Uterus (tissue), 4 donors: ENCODE measurements at places on chromosomes 2 and 18. TPM values are rescaled to one million over a fixed set of nuclear protein-coding genes. Genes with fewer than 3 reads are reported as not detected.

MPP4 gene
- 0.97 TPM for total RNA-seq

DNA sequence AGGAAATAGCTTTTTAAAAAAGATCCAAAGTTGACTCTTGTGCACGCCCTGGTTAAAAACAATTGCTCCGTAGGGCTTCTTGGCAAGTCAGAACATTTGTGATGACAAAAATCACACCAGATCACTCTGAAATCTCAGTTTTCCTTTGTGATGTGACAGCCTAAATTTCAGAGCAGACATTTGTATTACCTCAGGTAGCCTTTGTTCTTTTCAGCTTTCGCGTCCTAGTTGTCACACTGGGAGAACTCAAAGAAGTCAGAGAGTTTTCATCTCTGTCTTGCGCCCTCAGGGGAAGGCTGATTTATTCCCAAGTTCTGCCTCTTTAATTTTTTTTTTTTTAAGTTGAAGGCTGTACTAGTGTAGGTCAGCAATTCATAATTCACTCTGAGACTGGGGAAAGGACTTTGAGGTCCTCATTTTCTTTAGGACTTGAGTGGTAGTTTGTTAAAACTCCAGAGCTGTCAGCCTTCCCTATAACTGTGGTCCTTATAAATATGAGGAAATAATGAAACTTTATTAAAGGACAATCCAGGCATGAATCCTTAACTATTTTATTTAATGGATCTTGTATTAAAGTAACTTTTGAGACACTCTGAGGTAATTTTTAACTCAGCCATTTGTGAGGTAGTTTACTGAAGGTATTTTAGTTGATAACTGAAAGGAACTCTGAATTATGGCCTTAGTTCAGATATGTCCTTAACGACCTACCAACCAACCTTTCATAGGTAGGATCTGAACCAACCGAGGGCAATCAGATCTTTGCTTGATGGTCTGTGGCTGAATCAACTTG is 525.1 kb upstream of the FAM98A start:
- DNase-seq = no peak

DNA sequence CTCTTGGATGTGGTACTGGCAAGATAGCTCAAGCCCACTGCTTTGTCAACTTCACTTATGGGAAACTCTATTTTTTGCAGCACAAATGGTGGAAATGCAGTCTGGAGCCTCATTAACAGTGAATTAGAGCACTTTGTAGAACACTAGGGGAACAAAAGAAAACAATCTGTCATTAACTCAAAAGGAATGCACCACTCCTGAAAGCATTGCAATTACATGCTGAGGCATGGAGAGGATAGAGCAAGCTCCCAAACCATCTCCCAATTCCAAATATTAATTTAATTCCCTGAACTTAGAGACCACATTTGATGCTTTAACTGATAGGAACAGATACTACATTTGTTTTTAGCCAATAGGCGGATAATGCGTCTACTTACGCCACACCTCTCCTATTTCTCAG is 32.8 kb upstream of the TANC1 start:
- DNase-seq = no peak

GRCh38 chr2:232623768-232624765 is 9.3 kb upstream of the EFHD1 start:
- DNase-seq = no peak
